ENCODE measurements at places on chromosomes 7 and 10.

- no peak for DNase-seq
These were observed 651 bp downstream of the AFAP1L2 start for GRCh38 chr10:114403541-114404161.

- no peak for DNase-seq
These were observed 2.5 kb downstream of the EIF3B start for GRCh38 chr7:2357165-2357564.

GRCh38 chr10:132740588-132740987, 45.4 kb downstream of the NKX6-2 start:
- DNase-seq, result no peak

DNA sequence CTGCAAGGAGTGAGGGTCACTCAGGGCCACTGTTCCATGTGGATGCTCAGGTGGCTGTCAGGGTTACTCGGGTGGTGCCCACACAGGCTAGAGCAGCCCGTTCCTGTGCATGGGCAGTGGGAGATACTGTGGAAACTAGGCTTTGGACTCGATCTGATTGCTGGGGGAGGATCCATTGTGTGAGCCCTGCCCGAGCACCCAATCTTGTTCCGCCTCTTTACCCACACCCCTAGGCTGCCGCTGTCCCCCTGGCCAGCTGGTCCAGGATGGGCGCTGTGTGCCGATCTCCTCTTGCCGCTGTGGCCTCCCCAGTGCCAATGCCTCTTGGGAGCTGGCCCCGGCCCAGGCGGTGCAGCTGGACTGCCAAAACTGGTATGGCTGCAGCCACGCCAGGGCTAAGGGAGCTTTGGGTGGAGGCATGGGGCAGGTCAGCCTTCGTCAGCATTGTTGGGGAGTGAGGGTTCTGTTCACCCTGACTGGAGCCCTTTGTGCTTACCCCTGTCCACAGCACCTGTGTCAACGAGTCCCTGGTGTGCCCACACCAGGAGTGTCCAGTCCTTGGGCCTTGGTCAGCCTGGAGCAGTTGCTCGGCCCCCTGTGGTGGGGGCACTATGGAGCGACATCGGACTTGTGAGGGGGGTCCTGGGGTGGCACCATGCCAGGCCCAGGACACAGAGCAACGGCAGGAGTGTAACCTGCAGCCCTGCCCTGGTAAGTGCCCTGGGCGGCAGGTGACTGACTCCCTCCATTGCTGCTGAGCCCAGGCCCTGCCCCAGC, 12.4 kb upstream of the ZNF862 start:
- no peak for DNase-seq

- DNase-seq, result no peak
These were observed 763.2 kb upstream of the LRRTM3 start for GRCh38 chr10:66162560-66163143.

- DNase-seq, result no peak
These were observed 109.7 kb downstream of the C1GALT1 start for GRCh38 chr7:7292085-7292484.

GRCh38 chr7:30973791-30974604, 10.2 kb downstream of the GHRHR start:
- DNase-seq, result no peak

DNA sequence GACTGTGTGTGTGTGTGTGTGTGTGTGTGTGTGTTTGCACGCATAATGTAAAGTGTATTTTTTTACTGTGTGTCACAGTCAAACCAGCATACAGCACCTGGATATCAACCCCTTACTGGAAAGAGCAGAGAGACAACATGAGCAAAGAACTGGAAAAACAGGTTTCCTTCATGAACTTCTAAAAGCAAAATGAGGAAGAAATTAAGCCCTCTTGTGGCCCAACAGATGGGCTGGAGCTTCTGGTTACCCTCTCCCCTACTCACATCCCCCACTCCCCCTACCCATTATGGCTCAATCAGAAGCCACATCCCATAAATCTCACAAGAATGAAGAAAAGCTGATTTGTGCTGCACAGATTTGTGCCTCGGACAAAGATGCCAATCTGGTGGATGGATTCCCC, 36.2 kb downstream of the PDE1C start:
- DNase-seq, result no peak

GRCh38 chr10:114259824-114260223, 20.8 kb downstream of the VWA2 start:
- no peak for DNase-seq

GRCh38 chr7:2220030-2220429, 12.7 kb downstream of the MAD1L1 start:
- no peak for DNase-seq

GRCh38 chr10:79269969-79270368, 77.3 kb upstream of the PPIF start:
- DNase-seq, result no peak

DNA sequence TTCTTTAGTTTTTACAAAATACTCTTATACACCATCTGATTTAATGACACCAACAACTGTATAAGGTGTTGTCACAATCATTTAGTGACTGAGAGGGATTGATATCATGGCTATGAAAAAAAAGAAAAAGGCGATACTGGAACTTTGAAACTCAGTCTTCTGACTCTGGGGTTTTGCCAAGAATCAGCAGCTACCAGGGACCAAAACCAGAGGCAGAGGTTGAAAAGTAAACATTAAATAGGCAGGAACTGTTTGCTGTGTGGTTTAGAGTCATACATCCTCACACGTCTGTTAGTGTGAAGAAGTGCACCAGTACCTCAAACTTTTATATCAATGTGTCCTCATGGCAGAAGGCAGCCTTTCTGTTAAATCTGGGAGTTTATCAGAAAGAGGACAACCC, 19.9 kb upstream of the GGCT start:
- no peak for DNase-seq

GRCh38 chr7:78264105-78264504, 465.5 kb downstream of the PHTF2 start:
- no peak for DNase-seq

DNA sequence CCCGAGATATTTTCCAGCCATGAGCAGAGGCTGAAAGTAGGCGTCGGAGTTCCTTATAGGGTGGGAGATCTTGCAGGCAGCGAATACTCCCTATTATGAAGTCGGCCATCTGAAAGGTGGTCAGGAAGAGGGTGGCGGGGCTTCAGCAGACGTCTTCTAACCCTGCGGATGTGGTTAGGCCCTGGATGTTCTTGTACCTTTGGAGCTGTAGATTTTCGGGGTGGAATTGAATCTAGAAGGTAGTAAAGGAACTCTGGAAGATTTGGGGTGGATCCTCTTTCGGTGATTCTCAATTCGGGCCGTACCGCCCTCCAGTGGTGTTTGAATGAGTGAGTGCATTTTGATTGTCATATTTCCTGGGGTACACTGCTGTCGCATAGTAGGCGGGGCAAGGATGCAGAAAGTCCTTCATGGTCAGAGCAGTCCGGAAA, 635 bp downstream of the NUP205 start:
- DNase-seq, result peak; percentile 36

- DNase-seq, result peak; percentile 49
These were observed 455.6 kb upstream of the FOXK1 start for GRCh38 chr7:4226524-4226882.

GRCh38 chr7:135193615-135194081, 17.7 kb downstream of the WDR91 start:
- no peak for DNase-seq

DNA sequence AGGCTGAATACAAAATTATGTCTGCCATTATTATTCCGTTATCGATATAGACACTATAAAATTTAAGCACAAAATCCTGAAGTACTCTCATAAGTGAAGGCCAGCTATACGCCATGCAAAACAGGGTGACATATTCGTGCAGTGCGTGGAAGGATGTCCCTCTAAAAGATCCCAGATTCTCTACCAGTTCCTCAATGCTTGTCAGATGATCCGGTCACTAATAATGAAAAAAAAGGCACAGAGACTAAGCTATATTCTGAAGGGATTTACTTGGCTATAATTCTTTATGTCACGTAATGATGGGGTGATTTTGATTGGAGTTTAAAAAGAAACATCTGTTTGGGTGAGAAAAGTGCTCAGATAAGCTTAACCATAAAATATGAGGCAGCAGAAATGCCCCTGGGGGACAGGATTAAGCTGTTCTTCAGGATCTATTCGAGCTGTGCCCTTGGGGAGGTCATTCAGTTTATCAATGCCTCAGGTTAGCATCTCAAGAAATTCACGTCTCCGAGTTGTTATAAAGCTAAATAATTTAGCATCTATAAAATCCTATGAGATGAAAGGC, 229.7 kb upstream of the PITRM1 start:
- DNase-seq, result no peak

DNA sequence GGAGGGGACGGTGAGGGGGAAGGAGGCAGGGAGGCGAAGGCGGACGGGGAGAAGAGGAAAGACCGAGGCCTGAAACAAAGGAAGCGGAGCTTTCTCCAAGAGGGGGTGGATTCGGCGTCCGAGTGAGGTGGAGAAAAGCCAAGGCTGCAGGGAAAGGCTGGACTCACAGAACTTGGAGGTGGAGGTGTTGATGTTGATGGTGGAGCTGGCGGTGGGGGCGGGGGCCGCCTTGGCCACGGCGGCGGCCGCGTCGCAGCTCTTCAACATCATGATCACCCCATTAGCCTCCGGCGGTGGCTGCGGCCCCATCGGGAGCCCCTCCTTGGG, 578 bp downstream of the CACUL1 start:
- DNase-seq, result peak; percentile 22

GRCh38 chr10:96279191-96279641, 7.8 kb upstream of the BLNK start:
- DNase-seq, result no peak

DNA sequence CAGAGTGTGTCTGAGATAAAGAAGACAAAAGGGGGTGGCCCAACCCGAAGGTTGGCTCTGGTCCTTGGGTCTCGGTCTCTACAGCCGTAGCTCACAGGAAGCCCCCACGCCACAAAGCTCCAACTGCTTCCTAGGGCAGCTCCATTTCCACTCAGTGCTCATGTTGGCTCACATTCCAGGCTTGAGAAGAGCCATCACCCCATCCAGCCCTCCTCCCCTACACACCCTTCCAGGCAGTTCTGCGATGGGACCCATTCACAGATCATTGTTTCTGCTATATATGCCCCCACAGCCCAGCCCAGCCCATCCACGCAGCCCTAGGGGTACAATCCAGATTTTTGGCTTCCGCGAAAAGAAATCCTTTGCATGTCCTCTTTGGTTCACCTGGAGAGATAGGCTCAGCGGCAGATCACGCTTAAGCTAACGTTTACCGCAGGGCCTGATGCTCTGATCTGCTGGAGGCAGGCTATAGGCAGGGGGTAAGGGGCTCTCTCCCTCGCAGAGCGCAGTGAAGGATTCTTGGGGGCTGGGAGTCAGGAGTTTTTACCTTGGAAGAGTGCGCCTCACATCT, 6.2 kb upstream of the HOXA11 start:
- no peak for DNase-seq

DNA sequence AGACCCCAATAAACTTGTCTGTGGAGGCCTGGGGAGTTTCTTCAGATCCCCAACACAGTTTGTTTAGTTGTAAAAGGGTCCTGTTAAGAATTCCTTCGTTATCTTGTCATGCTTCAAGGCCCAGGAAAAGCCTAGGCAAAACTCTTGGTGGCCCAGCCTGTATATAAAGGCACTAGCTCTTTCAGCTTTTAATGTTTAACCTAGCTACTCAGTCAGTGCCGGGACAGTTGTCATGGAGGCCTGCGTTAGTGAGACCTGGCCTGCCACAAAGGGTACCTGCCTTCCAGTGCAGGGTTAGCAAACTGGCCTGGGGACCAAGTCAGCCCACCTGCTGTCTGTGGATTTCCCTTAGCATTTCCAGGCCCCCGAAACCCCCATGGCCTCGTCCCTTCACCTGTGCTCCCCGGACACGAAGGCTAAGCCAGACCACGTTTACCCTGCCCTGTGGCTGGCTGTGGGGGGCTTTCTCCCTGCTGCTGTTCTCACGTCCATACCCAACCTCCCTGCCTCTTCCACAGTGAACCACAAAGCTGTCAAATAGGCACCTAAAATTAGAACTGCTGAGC, 96.9 kb upstream of the PPP2R2D start:
- no peak for DNase-seq

GRCh38 chr7:264541-265191, 25.3 kb upstream of the FOXL3 start:
- no peak for DNase-seq

- no peak for DNase-seq
These were observed 57.5 kb downstream of the MDFIC start for GRCh38 chr7:114979388-114979787.

- DNase-seq, result no peak
These were observed 24.4 kb downstream of the TSPAN12 start for GRCh38 chr7:120833546-120833945.

DNA sequence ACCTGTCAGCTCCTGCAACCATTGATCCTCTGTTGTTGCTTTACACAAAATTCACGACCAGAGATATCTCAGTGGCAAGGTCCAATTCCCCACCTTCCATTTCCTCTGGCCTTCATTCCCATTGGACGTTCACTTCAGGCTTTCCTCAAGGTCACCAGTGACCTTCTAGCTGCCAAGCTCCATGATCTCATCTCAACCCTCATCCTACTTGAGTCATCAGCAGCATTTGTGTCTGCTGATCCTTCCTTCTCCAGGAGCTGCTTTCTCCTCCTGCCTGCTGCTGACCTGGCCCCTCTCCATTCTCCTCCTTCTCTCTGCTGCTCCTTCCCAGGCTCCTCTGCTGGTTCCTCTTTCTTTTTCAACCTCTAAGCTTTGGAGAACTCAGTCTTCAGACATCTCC, 66.2 kb upstream of the C10orf90 start:
- no peak for DNase-seq

GRCh38 chr10:25049966-25050365, 33.6 kb downstream of the THNSL1 start:
- DNase-seq, result no peak

DNA sequence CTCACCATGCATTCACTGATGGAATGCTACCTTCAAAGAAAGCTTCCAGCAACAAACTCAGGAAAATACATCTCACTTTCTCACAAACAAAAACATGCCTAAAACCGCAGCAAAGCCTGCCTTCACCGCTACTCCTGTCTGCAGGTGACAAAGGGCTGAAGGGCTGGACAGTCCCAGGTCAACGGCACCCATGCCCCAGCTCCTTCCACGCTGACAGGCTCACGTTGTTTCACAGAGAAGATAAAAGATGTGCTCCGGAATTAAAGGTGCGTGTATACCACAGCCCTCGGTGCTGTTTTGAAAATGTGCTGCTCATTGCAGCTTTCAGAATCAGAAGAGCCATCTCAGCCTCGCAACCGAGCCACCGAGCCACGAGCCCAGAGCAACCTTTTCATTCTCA, 445.0 kb downstream of the PTPRN2 start:
- no peak for DNase-seq

GRCh38 chr7:16739863-16740622, 13.5 kb upstream of the TSPAN13 start:
- DNase-seq, result no peak

DNA sequence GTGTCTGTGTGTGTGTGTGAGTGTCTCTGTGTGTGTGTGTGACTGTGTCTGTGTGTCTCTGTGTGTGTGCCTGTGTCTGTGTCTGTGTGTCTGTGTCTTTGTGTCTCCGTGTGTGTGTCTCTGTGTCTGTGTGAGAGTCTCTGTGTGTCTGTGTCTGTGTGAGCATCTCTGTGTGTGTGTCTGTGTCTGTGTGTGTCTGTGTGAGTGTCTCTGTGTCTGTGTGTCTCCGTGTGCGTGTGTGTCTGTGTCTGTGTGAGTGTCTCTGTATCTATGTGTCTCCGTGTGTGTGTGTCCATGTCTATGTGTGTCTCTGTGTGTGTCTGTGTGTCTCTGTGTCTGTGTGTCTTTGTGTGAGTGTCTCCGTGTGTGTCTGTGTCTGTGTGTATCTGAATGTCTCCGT, 120.4 kb downstream of the SH2D4B start:
- DNase-seq, result no peak

- no peak for DNase-seq
These were observed 303.5 kb upstream of the AOAH start for GRCh38 chr7:37027557-37028341.

GRCh38 chr7:45459476-45459875, 114.7 kb upstream of the ADCY1 start:
- no peak for DNase-seq

Measured in NT2/D1 (cell line).